Stimulated activated CD4-positive, alpha-beta T cell treated with anti-CD3 and anti-CD28 coated beads, Interleukin-4, amount 100 ng/mL, for 48 hours (primary cell): ENCODE measurements at places on chromosomes 11 and 22.

DNA sequence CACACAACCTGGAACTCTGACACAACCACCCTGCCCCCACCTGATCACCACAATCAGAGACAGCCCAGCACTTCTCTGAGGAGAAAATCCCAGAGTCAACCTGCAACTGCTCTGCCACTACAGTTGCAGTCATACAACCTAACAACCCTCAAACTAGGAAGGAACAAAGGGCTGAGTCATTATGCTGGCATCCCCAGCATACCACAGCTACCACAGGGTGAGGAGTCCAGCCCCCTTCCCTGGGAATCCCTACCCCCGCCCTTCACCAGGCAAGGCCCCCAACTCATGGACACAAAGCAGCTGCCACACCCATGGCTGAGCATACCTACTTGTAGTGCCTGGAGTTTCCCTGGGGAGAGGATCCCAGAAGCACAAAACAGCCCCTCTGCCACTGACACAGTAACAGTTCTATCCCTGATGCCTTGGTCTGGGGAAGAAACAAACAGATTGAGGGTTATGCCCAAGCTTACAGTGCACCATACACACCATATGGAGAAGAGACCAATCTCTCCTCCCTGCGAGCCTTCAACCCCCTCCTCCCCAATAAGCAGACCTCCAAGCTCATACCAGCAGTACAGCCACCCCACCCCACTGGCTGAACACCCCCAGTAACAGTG lies 68.5 kb upstream of the C11orf58 start:
- DNase-seq: no peak

GRCh38 chr22:49453771-49454170 lies 373.9 kb downstream of the BRD1 start:
- no peak for DNase-seq

- no peak for DNase-seq
Observed at GRCh38 chr11:7656704-7657103, 16.6 kb downstream of the CYB5R2 start.

GRCh38 chr11:72548463-72548862 lies 114.1 kb upstream of the CLPB start:
- no peak for DNase-seq

GRCh38 chr11:46361283-46362155 lies 14.3 kb downstream of the DGKZ start:
- DNase-seq: peak; percentile 57

DNA sequence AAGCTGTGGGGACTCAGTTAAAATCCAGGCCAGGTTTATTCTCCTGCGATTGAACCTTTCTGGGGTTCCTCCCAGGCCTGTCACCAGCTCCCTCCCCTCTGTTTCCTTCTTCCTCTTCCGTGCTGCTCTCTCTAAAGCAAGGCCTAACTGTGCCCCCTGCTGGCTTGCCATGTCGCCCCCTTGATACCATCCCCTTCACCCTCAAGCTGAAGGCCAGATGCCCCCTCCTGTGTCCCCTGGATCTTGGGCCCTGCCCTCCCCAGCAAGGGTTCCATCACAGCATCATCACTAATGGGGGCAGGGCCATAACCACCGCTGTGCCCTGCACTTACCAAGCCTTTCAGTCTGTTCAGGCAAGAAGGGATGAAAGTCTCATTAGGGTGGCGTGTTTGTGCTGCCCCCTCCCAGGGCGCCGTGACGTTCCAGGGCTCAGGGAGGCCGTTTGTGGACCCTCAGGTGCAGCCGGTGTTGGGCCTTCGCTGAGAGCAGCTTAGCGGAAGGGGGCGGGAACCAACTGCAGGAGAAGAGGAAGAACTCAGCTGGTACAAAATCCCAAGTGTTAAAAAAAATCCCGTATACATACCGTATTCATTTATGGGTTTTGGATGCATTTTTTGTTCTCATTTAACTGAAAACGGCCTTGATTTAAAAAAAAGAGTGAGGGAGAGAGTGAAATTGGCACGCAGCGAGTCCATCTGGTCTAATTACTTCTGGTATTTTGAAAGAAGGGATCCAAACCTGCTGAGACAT lies 69.9 kb downstream of the MPPED1 start:
- no peak for DNase-seq

DNA sequence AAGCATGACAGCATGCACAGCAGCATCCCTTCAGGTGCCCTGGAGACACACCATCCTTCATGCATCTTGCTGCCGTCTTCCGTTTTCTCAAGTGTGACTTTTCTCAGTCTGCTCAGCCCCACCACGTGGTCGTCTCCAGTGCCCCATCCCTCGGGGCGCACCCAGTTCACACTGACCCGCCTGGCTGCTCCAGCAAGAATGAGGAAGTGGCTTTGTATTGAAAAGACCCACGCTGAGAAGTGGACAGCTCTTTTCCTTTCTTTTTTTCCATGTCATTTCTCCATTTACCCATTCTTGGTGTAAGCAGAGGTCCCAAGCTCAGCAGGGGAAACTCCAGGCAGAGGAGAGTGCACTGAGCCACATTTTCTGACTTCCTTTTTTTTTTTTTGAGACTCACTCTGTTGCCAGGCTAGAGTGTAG lies 14.5 kb downstream of the SERPINH1 start:
- no peak for DNase-seq

GRCh38 chr22:35114131-35114980 lies 48.4 kb downstream of the ISX start:
- DNase-seq: no peak

DNA sequence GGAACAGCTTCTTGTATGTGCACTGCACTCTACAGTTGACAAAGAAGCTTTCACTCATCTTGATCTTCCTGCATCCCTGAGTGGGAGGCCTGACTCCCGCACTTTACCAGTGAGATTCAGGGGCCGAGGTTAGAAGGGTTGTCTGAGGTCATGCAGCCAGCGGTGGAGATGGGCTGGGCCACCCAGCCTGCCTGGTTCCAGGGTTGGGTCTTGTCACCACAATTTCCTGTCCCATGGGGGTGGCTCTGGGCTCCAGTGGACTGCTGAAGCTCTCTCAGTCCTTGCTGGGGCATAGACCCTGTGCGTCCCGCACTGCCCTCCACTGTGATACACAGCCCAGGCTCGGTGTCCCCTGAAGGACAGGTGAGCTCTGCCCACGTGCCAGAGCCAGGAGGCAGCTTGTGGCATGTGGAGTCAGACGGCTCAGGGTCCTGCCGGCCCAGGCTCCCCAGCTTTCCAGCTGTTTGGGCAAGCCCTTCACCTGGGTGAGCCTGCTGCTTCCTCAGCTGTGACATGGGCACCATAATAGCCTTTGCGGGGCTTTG lies 6.9 kb upstream of the MYO7A start:
- DNase-seq: no peak

DNA sequence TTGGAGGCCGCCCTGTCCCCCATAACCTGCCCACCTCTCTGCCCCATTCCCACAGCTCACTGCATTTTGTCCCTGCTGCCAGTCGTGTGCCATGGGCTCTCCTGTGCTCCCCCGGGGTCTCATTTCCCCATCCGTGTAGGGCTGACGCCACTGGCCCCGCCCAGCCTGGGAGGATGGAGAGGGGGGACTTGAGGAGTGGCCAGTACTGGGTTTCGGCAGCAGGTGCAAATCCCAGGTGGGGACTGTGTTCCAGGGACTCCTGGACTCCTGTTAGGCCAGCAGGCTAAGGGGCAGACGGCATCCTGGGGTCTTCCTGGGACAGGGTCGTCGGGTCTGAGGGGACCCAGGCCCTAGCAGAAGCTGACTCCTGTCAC lies 1.2 kb upstream of the MYO7A start:
- DNase-seq: no peak

- no peak for DNase-seq
Observed at GRCh38 chr11:111062420-111062819, 183.1 kb upstream of the POU2AF2 start.

DNA sequence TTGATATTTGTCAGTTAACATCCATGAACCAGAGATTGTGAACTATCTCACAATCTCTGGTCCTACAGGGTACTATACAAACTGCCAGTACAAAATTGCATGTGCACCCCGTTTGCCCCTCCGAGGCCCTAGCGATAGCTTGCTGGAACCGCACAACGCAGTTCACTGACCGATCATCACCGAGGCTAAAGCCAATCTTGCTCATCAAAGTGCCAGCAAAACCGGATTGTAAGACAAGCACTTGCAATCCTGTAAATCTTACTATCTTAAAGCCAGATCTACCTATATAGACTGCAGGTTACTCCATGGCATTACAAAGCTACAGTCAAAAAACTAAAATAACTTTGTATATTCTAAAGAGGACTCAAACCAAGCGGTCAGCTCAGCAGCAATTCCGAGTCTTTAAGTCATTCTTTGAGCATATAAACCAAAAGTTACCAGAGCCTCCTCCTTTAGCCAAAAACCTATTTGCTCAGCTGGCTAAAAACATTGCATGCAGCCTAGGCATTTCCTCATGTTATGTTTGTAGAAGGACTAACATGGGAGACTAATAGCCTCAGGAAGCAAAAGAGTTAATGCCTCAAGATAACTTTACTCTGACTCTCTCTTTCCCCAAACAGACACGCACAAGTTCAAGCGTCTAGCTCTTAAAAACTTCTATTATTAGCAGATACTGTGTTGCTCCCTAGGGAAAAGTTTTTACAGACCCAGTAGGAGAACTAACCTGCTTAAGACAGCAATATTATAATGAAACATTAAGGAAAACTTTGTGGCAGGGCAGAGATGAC lies 30.7 kb upstream of the CPT1A start:
- DNase-seq: no peak

- no peak for DNase-seq
Observed at GRCh38 chr11:129223260-129223659, 31.1 kb upstream of the ARHGAP32 start.

GRCh38 chr11:64305691-64306562 lies 603 bp downstream of the ESRRA start:
- peak; percentile 51 for DNase-seq

DNA sequence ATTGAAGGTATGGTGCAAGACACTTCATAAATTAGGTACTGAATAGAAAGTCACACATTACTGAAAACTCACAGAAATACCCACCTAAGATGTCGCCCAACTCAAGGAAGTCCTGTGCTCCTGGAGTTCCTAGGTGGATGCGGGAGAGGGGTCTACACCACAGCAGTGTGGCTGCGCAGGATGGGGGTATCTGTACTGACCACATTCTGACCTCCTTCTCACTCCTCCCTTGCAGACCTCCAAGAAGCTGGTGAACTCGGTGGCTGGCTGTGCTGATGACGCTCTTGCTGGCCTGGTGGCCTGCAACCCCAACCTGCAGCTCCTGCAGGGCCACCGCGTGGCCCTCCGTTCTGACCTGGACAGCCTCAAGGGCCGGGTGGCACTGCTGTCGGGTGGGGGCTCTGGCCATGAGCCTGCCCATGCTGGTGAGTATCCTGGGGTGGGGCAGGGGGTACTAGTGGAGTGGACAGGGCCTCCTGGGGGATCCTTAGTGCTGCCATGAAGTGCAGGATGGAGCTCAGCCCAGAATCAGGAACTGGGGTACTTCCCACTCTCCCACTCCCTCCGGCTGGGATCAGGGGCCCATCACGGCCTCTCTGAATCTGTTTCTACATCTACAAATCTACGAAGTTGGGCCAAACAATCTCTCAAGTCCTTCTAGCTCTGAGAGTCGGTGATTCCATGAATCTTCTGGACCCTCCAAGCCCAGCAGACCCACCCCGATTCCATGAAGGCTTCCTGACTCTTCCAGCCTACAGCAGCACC lies 4.9 kb downstream of the TKFC start:
- no peak for DNase-seq

DNA sequence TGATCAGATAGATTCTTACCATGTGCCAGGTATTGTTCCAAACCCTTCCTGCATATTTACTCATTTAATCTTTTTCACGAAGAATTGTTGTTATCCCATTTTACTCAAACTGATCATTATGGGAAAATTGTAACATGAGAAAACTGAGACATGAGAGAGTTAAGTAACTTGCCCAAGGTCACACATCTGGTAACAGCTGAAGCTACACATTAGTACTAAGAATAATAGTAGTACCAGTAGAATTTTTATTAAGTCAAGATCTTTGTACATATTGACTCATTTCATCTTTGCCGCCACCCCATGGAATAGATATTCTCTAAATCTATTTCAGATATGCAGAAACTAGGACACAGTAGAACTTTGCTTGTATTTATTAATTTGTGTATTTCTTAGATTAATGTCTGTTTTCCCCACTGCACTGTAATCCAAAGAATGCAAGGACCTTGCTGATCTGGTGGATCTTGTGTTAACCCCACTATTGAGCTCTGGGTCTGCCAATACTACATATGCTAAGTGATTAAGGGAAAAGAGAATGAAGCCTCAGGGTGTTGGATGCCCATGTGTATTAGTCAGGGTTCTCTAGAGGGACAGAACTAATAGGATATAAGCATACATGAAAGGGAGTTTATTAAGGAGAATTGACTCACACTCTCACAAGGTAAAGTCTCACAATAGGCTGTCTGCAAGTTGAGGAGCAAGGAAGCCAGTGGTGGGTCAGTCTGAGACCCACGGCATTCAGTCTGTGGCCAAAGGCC lies 72.8 kb downstream of the PARVA start:
- no peak for DNase-seq

DNA sequence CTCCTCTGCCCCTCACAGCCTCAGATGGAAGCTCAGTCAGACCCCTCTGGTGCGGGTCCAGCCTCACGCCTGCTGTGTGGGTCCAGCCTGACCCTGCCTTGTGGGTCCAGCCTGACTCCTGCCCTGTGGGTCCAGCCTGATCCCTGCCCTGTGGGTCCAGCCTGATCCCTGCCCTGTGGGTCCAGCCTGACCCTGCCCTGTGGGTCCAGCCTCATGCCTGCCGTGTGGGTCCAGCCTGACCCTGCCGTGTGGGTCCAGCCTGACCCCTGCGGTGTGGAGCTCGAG lies 445.3 kb downstream of the BRD1 start:
- no peak for DNase-seq

DNA sequence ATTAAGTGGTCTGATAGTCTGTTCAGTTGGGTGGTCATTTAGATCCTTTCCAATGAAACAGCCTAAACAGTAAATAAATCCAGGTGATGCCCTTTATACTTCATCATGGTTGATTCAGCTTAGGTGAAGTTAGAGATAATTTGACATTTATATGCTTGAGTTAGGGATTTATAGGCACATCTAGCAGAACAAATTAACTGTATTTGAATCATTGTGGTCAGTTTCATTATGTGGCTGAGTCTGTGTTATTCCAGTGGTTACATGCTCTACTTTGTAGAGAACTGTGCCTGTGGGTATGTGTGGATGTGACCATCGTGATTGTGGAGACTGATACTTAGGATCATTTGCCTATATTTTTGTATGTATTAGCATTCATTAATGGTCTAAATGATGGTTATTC lies 194.6 kb downstream of the DDX10 start:
- no peak for DNase-seq

DNA sequence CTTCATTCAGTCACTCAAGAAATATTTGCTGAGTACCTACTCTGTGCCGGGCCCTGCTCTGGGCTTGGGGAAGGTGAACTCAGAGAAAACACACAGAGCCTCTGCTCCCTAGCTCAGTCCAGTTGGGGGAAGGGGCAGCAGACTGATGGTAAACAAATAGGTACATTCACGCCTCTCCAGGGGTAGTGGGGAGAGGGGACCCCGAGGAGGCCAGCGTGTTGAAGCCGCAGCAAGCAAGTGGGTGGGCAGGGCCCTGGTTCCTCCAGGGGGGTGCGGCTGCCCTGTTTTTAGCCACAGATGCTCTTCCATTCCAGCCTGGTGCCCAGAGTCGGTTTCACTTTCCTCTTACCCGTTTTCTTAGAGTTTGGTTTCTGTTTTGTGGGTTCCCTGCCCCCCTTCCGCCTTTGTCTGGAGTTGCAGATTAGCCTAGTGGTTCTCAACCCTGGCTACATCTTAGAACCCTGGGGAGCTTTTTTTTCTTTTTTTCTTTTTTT lies 8.7 kb downstream of the DRAP1 start:
- DNase-seq: peak; percentile 59
